ENCODE measurements at places on chromosomes 6 and 20.
A peak's percentile ranks its signal among the peaks of the same experiment; 100 is the strongest.

DNA sequence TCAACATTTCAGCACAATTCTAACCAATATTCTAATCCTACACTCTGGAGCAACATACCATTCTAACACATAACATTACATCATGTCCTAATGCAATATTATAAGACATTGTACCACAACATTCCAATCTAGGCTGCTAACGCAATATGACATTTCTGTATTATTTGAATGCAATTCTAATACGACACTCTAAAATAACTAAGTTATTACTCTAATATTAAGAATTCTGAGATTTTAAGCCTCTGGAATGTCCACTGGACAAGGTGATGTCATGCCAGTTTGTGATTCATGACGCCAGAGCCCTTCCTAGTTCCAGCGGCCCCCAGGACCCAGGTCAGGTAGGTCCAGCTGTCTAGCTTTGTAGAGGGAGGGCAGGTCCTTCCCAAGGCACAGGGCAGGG is 69.7 kb upstream of the SIRPA start:
- DNase-seq, result no peak

DNA sequence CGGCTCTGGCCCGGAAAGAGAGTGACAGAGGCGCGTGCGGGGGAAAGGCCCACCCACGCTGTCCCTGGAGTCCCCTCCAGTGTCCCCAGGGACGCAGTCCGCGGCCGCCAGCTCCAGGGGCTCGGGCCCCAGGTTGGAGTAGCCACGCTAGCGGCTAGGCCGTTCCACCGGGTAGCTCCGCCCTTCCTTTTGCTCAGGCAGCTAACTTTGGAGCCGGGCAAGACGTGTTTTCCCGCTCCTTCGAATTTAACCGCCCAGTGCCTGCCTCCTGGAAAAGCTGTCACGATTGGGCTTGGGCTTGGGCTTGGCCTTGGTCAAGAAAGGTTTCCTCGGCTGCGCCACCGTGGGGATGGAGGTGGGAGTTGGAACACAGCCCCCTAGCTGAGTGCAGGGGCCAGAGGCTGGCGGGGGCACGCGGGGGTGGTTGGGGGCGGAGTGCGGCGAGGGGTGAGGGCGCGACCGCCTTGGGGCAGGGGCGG is 4.7 kb downstream of the LINC00237 start:
- no peak for DNase-seq

DNA sequence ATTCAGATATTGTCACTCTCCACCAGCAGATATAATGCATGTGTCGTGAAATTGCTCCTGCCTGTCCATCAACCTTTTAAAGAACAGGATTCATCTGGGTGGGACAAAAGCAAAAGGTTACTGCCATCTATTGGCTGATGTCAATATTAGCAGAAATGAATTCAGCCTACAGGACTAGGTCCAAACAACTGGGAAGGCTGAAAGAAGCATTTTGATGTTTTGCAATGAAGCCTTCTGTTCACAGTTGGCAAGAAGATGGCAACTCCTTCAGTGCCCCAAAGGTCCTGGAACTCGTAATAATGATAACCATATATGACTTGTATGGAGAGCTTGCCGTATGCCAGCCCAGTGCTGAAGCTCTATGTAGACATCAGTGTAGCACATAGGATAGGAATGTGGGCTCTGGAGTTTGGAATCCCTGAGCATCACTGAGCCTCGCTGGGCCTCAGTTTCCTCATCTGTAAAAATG is 7.5 kb downstream of the BCAS1 start:
- peak; percentile 72 for DNase-seq

- DNase-seq, result no peak
Observed at GRCh38 chr6:48505621-48506020, 394.6 kb upstream of the PTCHD4 start.

GRCh38 chr20:50434653-50435396 is 75.4 kb upstream of the PTPN1 start:
- DNase-seq, result no peak

GRCh38 chr6:88870717-88871330 is 92.6 kb downstream of the RNGTT start:
- DNase-seq, result peak; percentile 67

DNA sequence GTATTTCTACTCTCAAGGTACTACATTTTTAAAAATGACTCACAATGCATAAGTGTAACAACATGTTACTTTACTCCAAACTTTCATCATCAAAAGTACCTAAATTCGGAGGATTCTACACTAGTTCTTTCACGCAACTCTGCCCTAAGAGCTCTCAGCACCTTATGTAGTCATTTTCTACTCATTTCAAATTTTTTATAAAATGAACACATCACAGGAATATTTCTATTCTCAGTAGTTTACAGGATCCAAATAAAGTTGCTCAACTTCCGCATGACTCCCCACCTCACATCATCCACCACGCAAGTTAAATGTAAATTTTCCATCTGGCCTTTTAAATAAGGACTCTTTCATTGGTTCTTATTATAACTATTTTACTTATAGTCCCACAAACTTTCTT is 344.9 kb upstream of the MANEA start:
- no peak for DNase-seq

GRCh38 chr20:44633872-44634600 is 17.5 kb downstream of the ADA start:
- DNase-seq, result no peak

All from hematopoietic multipotent progenitor cell treated with erythropoietin and hydrocortisone succinate and interleukin-3 and kit ligand, for 15 days (in vitro differentiated cells).